ENCODE measurements at places on chromosomes 7 and 10.

DNA sequence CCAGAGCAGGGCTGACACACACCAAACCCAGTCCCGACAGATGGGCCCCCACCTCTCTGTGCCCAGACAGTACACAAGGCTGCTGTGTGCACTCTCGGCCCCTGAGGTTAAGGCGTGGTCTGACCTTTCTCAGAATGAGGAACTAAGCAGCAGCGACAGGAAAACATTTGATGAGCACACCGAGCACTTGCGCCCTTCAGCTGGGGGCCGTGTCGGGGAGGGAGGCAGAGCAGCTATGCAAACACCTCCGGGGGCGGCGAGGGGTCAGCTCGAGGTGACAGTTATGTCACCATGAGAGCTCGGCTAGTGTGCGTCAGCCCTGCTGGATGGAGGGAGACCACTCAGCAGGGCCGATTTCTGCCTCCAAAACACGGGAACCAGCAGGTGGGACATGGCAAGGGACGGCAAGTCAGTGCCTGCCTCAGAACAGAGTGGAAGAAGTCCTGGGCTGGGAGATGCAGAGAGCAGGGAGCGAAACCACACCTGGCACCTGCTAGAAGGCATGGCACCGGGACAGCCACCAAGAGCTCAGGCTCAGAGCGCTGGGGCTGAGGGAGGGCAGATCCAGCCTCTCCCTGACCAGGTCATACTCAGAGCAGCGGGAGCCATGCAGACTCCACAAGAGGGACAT, 57.4 kb downstream of the CHST15 start:
- DNase-seq: no peak

DNA sequence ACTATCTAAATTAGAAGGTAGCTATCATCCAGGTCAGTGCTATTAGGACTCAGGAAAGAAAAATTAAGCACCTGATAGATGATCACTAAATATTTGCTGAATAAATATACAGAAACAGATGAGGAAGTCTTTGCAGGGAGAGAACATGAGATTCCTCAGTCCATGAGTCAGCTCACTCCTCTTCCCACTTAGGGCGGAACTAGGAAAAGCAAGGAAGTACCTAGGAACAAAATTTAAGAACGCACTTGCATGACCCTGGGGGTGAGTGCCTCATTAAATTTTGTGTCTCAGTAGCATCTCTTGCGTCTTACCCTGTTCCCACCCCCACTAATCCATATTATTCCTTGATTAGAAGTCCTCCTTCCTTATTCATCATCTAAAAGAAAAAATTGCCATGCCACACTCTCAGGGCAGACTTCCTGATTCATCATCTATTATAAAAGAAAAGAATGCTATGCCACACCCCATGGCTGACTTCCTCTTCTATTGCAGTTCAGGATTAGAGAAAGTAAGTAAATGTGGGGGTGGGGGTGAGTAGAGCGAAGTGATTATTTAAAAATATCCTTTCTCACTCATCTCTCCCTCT, 208.8 kb downstream of the THSD7A start:
- DNase-seq: no peak

DNA sequence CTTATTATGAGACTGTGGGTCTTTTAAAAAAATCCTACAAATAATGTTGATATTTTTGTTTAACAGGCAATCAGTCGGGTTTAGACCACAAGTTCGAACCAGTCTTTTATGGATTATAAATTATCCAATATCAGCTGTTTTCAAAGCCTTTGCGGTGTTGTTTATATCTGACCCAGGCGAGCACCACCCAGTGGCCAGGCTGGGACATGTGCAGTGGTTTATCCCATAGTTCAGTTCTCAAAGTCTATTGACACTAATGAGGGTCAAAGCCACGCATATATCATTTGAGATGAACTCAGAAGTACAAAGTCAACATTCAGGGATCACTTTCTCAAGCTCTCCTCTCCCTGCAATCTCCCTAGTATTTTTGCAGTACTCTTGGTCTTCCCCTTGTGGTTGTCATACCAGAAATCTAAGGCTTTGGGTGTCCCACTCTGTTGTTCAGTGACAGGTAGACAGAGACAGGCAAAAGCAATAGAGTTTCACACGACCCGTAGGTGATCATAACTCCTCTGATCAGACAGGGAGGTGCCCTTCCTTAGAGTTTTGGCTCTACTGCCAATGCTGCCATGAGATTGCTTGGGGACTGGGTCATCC, 117.4 kb upstream of the POM121L12 start:
- DNase-seq: no peak

DNA sequence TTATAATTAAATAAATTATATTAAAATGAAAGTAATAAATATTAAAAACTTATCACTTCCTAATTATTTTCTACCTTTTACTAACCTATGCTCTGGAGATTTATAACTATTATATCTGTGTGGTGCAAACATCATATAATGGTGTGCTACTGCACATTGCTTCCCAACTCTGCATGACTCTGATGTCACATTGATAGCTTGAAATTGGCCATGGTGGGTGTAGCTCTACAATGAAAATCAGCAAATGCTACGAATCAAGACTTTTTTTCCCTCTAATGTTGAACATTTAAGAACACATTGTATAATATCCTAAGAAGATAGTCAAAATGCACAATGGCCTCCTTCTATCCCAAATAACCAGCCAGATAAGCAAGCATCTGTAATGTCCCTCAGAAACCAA, 99.1 kb downstream of the ARMH3 start:
- DNase-seq: no peak

GRCh38 chr7:657565-658119, 68.9 kb upstream of the DNAAF5 start:
- DNase-seq: no peak

GRCh38 chr7:32051128-32051527, 19.1 kb downstream of the PDE1C start:
- DNase-seq: no peak

DNA sequence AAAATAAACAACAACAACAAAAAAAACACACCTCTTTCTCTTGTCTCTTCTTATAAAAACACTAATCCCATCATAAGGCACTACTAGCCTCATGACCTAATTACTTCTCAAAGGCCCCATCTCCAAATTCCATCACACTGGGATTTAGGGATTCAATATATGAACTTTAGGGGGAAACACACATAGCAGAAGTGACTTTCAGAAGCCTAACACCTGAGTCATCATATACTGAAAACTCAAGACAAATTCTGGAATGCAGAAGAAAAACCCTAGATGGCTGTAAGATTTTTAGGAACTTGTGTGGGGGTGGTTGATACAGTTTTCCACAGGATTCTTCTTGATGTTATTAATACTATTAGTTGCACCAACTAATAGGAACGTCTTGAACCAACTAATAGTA, 33.7 kb upstream of the CSTF2T start:
- no peak for DNase-seq

GRCh38 chr10:102802920-102803534, 34.2 kb downstream of the CYP17A1 start:
- DNase-seq: no peak

GRCh38 chr10:93926613-93927012, 32.8 kb downstream of the SLC35G1 start:
- DNase-seq: no peak

DNA sequence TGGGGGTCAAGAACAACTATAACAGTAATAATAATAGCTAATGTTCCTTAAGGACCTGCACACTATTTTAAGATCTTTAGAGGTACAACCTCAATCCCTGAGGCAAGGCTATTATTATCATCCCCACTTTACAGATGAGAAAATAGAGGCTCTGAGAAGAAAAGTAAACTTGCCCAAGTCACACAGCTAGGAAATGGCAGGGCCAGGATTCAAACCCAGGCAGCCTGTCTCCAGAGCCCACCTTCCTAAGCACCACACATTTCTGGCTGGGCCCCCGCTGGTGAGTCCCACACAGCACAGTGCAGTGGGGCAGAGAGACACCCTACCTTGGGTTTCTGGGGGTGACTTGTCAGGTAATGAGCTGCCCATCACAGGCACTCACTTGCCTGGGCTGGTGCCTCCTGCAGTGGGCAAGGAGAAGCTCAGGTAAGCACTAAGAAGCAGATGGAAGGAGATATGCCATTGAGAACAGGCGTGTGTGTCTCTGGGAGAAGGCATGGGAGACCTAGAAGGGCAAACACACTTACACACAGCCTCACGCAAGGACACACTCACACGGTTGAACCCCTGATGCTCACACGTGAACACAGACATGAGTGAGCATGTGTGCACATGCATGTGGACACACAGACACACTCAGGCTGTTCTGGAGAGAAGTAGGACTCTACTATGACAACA, 104.4 kb upstream of the ZMIZ1 start:
- no peak for DNase-seq

All from GOT3 (cell line).